ENCODE measurements at places on chromosomes 13 and 19.
A peak's percentile ranks its signal among the peaks of the same experiment; 100 is the strongest.

DNA sequence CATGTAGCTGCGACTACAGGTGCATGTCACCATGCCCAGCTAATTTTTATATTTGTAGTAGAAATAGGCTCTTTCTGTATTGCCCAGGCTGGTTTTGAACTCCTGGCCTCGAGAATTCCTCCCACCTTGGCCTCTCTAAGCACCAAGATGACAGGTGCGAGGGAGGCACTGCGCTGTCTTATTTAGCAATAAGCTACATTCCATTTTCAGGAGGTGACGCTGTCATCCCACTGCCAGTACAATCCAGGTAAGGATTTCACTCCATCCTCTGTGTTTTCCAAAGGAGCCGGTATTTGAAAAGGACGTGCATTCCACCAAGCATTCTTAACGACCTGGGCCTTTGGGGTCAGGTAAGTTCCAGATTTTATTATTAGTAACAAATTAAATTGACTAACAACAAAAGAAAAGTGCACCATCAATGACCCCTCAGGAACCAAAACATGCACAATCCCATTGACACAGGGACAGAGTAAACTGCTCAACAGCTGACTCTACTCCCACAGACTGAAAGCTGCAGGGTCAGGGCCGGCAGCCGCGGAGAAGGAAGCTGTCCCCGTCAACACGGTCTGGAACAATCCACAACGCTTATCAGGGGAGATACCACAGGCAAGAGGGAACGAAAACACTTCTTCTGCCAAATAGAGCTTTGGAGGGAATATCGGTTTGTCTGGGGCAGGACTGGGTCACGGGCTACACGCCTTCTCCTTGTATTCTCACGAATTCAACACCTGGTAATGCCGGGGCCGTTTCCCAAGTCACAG is 82.8 kb downstream of the INSR start:
- DNase-seq, result no peak

GRCh38 chr13:100211016-100211710 is 122.3 kb downstream of the PCCA start:
- no peak for DNase-seq

- DNase-seq, result no peak
These were observed 76.7 kb downstream of the CACNA1A start for GRCh38 chr19:13429563-13429962.

DNA sequence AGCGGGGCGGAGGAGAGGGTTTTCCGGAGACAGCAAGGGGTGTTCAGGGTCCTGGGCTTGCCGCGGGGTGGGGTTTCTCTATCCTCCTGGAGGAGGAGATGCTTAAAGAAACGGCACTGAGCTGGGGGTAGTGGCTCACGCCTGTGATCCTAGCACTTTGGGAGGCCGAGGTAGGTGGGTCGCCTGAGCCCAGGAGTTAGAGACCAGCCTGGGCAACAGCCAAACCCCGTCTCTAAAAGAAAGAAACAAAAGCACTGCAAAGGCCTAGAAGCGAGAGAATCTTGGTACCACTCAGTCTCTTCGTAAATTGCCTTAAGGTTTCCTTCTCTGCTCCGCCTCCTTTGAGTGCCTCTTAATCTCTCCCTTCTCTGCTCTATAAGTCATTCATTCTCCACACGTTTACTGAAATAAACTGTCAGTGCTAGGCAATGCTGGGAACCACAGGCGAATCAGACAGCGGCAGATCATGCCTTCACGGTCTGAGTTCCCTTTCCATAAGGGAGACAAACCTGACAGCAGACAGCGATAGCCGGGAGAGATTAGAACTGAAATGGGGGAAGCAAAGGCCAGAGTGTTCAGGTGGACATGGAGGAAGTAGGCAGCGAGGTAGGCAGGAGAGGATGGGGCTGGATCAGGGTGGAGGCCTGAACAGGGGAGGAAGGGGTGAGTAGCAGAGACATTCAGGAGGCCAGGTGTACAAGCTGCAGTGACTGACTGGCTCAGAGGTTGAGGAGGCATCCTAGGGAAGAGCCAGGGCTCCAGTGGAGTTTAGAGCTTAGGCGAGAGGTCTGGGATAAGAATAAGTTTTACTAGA is 580 bp downstream of the EIF3K start:
- DNase-seq, result no peak

- no peak for DNase-seq
These were observed 61.0 kb upstream of the F7 start for GRCh38 chr13:113044391-113045114.

- no peak for DNase-seq
These were observed 183.3 kb downstream of the SHISA2 start for GRCh38 chr13:25868490-25868889.

DNA sequence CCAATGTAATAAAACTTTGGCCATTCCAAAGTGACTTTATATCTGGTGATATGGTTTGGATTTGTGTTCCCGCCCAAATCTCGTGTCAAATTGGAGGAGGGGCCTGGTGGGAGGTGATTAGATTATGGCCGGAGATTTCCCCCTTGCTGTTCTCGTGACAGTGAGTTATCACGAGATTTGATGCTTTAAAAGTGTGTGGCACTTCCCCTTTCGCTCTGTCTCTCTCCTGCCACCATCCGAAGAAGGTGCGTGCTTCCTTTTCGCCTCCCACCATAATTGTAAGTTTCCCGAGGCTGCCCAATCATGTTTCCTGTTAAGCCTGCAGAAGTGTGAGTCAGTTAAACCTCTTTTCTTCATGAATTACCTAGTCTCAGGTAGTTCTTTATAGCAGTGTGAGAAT is 9.3 kb upstream of the NALCN start:
- DNase-seq, result no peak

DNA sequence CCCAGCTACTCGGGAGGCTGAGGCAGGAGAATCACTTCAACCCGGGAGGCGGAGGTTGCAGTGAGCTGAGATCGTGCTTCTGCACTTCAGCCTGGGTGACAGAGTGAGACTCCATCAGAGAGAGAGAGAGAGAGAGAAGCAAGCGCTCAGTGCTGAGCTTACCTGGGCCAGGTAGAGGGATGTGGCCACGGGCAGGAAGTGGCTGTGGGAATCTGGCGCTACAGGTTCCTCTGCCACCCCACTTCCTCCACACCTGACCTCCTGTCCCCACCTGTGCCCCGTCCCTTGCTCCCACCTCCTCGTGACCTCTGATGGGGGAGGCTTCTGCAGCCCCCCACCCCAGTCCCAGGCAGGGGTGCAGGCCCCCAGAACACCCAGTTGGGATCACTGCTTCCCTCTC is 1.0 kb upstream of the NCCRP1 start:
- DNase-seq, result peak; percentile 22

DNA sequence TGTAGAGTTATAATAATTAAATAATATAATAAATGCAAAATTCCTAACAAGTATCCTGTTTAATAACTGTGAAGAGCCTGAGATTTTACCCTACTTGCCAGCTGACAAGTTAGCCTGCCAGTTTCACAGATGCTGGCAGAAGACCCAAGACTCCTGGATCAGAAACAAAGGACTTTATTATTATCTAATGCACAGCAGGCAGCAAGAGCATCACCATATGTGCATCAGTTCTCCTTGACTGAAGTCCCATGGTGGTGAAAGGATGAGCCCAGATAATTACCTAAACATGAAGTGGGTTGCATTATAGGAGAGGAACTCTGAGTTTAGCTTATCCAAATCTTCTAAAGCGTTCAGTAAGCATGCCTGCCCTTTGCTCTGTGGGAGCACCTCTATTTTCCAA is 39.1 kb upstream of the MTIF3 start:
- DNase-seq, result no peak

DNA sequence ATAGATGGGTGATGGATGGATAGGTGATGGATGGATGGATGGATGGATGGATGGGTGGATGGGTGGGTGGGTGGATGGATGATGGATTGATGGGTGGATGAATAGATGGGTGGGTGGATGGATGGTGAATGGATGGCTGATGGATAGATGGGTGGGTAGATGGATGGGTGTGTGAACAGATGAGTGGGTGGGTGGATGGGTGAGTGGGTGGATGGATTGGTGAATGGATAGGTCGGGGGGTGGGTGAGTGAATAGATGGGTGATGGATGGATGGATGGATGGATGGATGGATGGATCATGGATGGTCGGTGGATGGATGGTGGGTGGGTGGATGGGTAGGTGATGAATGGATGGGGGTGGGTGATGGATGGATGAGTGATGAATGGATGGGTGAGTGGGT is 3.5 kb downstream of the SMIM24 start:
- no peak for DNase-seq

GRCh38 chr13:32616883-32617511 is 30.7 kb downstream of the PDS5B start:
- DNase-seq, result no peak

DNA sequence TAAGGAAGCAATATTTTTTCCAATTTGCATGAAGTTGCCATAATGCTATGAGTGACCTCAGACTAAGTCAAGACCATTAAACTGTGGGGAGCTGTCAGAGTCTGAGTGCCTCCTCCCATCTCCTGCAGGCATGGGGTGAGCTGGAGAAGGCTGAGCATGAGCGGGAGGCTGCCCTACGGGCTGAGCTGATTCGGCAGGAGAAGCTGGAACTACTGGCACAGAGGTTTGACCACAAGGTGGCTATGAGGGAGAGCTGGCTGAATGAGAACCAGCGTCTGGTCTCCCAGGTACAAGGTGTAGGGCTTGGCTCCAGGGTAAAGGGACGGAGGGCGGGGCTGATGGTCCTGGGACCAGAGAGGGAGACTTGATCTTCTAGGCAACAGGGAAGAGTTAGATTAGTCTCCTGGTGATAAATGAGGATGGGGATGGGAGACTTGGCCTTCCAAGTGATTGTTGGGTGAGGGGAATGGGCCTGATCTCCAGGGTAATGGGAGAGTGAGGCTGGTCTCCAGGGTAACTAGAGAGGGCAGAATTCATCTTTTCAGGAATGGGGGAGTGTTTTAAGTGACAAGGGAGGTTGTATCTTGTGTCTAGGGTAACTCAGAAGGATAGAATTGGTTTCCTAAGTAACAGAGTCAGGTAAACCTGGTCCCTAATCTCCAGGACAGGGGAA is 36.0 kb downstream of the SPTBN4 start:
- DNase-seq, result no peak

GRCh38 chr13:93409001-93409400 is 182.4 kb downstream of the GPC6 start:
- DNase-seq, result no peak

- DNase-seq, result no peak
These were observed 331.3 kb downstream of the NDFIP2 start for GRCh38 chr13:79812070-79812850.

- DNase-seq, result no peak
These were observed 141.0 kb downstream of the UFM1 start for GRCh38 chr13:38490657-38491056.

- no peak for DNase-seq
These were observed 1.2 kb upstream of the CCDC124 start for GRCh38 chr19:17931532-17932191.

DNA sequence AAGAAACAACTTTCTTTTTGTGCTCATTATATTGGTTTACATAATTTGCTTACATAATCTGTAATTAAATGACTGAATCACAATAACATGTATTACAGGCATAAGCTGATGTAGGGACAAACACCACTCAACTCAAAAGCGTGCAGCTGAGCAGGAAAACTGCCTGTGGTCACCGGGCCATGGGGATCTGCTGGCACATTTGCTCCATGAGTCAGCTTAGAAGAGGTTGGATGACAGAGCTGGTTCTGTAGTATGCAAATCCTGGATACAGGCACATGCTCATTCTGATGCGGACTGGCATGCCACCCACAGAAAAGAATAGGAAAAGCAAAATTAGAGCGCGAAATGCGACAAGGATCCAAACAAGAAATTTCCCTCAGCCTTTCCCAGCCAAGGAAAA is 128.6 kb downstream of the USP12 start:
- DNase-seq, result no peak

DNA sequence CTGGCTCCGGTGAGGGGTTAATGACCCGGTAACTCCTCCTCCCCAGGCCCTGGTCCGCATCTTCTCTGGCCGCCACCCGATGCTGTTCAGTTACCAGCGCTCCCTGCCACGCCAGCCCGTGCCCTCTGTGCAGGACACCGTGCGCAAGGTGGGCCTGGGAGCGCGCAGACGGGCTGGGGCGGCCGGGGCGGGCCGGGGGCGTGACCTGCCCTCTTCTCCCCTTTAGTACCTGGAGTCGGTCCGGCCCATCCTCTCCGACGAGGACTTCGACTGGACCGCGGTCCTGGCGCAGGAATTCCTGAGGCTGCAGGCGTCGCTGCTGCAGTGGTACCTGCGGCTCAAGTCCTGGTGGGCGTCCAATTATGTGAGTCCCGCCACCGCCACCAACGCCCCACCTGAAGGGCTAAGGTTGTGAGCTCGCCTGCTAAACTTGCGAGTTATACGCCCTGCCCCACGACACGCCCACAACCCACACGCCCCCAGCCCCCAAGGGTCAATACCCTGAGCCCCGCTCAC is 10.4 kb downstream of the CPT1C start:
- DNase-seq, result no peak

DNA sequence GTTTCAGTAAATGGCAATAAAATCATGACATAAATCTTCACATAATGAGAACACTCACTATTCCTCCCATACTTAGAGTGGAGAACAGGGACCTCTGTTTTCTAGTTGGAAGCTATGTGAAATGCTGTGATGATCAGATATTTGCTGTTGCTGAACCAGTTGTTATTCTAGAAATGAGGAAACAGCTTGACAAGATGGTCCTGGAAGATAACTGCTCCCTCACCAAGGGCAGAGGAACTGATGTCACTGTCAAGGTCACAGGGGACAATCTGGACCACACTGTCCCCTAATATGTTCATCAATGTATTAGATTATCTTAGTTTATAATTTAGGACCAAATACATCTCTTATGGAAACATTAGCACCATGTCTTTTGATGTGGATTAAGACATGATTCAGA is 1173.3 kb downstream of the PCDH17 start:
- no peak for DNase-seq

GRCh38 chr19:29635963-29636362 is 29.3 kb upstream of the PLEKHF1 start:
- DNase-seq, result no peak

DNA sequence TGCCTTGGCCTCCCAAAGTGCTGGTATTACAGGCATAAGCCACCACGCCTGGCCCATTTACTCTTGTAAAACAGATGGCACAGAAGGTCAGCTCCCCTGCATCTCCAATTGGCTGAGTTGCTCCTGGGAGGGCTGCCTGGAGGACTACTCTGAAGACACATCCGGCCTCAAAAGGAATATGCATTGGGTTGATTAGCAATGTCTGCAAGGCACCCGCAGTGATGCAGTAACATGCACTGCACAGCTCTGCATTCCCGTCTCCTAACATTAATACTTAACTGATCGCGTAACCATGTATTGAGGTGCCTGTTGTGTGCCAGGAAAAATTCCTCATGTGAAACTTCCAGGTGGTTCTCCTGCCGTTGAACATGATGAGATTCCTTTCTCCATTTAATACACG is 5.0 kb downstream of the ELAVL3 start:
- DNase-seq, result no peak
